ENCODE measurements at places on chromosomes 1 and 21.

GRCh38 chr1:205077934-205078311 is 6.3 kb downstream of the TMEM81 start:
- peak; percentile 2 for DNase-seq

- DNase-seq: no peak
These were observed 94.3 kb downstream of the KCNJ6 start for GRCh38 chr21:37821786-37822450.

DNA sequence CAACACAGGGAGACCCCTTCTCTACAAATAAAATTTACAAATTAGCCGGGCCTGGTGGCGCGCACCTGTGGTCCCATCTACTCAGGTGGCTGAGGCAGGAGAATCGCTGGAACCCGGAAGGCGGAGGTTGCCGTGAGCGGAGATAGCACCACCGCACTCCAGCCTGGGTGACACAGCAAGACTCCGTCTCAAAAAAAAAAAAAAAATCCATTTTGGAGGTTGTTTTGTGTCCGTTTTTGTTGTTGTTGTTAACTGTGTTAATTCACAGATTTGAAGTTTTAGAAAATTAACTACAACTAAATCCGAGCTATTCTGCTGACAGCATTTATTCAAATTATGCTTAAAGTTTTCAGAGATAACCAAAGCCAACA is 618 bp downstream of the CLCC1 start:
- no peak for DNase-seq

GRCh38 chr1:243550276-243550675 is 294.4 kb downstream of the SDCCAG8 start:
- no peak for DNase-seq

DNA sequence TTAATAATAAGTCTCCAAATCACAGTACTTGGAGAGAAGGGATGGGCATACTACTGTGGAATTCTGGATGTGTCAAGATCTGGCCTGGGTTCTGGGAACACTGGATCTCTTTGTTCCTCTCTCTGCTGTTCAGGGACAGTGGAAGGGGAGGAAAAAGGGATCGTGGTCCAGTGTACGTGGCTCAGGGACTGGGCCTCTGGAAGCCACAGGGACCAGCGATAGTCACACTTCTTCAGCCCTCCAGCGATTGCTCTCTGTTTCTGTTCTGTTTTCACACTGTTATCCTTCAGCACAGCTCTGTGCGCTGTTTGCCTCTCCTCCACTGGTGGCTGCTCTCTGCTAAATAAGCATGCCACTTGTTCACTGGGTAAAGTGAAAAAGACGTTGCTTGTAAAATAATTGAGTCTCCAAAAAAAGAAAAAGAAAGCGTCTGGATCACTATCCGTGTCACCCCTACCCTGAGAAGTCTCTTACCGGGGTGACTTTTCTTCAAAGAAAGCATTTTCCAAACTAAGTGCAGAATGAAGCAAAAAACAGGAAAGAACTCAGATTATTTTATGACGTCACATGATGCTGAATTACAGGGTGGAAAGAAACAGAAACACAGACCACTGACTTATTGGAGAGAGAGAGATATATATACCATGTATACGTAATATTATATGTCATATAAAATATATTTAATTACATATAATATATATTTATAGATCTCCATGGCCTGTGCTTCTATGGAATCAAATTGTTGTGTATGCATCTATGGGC is 279.4 kb downstream of the RGS7 start:
- DNase-seq: no peak

DNA sequence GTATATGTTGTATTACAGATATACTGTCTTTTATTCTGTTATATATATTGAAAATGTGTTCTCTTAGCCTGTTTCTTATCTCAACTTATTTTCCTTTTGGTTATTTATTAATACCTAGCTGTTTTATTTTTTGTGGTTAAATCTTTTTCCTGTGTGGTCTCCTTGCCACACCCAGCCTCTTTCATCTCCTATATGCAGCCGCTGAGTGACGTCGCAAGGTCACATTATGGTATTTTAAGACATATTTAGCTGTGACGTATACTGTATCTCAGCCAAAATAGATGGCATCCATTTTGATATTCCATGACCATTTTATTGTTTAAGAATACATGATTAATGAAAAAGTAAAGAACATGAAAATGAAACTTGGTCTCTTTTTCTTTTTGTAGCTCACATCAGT is 29.1 kb downstream of the CENPF start:
- DNase-seq: no peak

DNA sequence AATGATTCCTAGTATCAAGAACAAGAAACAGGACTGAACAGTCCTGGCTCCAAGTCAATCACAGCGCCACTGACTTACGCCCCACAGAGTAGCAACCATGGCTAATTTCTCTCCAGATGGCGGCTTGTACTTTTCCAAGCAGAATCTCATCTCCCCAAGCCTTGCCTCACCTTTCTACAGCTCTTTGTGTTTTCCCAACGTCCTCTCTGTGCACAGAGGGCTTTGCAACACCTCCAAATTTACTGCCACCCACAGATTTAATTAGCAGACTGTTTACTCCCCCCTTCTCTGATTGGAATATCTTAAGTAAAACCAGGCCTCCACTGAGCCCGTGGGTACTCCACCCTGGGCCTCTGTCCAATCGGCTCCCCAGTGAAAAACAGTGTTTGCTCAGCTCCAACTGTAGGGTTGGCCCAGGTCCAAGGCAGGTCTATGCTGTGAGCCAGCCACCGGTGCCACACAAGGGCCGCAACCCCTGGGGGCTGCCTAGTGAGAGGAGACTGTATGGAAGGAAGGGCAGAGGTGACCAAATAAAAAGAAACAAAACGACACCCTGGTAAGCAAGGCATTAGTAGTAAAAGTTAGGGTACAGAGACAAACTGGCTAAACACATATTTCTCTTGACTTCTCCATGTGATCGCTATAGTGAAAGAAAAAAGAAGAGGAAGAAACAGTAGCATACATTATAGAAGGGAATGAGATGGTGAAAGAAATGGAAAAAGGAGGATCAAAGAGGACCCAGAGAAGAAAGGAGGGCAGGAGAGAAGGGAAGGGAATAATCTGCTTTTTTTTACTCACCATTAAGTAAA is 128.4 kb upstream of the SOD1 start:
- no peak for DNase-seq

DNA sequence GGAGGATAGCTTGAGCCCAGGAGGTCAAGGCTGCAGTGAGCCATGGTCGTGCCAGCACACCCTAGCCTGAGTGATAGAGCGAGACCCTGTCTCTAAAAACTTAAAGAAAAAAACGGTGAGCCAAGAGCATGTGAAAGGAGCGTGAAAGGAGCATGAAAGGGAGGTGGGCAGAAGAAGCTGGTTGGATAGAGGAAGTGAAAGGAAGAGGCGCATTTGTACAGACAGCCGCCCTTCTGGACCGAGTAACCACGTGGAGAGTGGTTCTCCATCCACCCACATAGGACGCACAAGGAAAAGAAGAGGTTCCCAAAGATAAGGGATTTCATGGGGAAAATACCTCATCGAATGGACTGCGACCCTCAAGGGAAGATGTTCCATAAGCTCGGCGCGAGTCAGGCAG is 60.4 kb upstream of the IFNAR2 start:
- DNase-seq: no peak

GRCh38 chr21:45421071-45421845 is 16.3 kb downstream of the COL18A1 start:
- no peak for DNase-seq

DNA sequence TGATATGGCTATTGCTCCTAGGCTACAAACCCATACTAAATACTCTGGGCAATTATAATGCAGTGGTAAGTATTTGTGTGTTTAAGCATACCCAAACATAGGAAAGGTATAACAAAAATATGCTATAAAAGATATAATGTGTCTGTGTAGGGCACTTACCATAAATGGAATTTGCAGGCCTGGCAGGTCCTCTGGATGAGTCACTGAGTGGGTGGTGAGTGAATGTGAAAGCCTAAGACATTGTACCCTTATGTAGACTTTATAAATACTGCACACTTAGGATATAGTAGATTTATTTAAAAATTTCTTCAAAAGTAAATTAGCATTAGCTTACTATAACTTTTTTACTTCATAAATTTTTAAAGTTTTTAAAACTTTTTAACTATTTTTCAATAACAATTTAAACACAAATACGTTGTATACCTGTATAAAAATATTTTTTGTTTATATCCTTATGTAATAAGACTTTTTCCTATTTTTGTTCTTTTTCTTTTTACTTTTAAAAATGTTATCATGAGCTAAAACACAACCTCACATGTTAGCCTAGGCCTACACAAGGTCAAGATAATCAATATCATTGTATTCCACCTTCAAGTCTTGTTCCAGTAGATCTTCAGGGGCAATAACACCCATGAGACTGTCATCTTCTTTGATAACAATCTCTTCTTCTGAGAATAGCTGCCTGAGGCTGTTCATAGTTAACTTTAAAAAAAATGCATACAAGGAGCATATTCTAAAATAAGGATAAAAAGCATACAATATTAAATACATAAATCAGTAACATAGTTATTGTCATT is 306.3 kb upstream of the RGS18 start:
- no peak for DNase-seq

DNA sequence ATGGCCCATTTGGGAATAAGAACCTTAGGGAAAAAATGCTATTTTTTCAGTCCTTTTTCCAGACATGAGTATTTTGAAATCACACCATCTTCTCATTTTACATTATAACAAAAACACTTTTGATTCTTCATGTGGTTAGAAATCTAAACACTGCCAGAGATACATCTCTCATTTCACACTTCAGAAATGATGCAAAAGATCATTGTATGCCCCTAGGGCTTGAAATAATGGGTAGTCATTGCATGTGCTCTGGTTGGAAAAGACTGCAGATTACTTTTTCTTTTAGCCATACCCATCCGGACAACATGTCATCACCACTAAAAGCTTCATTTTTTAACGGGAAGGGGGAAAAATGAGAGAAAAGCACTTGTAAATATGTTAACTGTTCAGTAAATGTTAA is 1152.2 kb upstream of the ADGRL4 start:
- no peak for DNase-seq

DNA sequence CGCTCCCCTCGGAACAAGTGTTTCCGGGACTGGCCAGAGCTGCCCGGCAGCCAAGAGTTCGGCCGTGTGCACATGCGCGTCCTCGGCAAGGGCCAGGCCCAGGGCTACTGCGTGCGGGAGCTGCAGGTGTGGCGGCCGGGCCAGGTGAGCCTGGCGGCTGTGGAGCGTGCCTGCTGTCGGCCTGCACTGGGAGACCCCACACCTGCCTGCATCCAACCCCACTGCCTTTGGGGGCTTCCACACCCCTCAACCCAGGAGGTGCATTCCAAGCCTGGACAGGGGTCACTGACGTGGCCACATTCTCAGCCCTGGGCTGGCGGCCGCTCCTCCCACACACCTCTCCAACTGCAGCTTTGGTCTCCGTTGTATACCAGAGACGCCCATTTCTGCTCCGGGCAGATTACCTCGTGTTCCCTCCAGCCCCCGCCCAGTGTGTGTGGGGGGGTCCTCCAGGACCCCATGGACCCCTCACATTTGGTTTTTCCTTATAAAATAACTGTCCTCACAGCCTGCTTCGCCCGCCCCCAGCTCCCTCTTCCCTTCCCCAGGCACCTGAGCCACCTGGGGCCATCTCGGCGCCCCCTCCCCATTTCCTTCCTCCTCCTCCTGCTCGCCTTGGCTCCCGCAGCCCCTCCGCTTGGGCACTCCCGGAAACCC is 6.1 kb downstream of the RNF223 start:
- peak; percentile 62 for DNase-seq

GRCh38 chr1:198678901-198679329 is 40.1 kb downstream of the PTPRC start:
- DNase-seq: no peak

DNA sequence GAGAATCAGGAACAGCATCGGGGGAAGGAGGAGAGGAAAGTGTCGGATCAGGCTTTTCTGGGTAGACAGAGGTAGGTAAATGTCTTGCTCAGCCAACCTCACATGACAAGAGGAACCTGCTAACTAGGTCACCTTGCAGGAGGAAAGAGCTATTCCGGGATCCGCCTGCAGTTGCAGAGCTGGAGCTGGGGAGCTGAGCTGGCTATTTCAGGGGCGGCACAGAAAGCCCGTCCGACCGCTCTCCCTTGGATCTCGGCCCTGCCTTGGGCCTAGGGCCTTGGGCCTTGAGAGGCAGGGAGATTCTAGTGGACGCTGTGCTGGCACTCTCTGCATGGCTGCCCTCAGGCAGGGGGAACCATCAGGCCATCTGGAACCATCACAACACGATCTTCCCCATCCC is 56.5 kb upstream of the CTPS1 start:
- DNase-seq: no peak

DNA sequence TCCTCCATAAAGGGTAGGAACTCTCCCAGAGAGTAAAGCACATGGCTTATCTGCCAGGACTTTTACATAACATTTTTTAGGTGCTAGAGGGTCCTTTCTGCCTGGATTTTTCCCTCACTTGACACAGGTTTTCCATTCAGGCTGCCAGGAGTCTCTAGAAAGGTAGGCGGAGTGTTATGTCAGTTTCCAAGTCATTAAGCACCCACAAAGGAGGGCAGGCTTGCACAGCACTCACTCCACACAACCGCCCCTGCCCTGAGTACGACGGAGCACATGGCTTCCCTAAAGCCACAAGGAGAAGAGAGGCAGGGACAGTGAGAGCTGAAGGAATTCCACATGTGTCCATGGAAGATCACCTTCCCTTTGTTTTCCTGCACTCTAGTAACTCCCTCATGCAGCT is 55.7 kb downstream of the CAPZB start:
- no peak for DNase-seq

DNA sequence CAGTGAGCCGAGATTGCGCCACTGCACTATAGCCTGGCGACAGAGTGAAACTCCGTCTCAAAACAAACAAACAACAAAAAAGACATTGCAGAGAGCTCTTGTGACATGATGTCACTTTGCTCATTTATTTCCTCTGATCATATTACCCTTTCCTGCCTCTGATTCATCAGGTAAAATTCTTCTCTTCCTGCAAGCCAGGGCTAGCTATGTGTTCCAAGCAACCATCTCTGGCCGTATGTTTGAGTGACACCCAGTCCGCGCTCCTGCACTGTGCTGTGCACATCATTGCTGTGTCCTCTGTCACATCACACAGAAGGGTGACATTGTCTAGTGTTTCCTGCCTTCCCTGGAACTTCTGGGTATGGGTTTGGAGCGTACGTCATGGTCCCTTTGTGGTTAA is 251.3 kb downstream of the PCP4 start:
- no peak for DNase-seq

GRCh38 chr1:201578008-201578888 is 39.3 kb downstream of the NAV1 start:
- DNase-seq: peak; percentile 98

DNA sequence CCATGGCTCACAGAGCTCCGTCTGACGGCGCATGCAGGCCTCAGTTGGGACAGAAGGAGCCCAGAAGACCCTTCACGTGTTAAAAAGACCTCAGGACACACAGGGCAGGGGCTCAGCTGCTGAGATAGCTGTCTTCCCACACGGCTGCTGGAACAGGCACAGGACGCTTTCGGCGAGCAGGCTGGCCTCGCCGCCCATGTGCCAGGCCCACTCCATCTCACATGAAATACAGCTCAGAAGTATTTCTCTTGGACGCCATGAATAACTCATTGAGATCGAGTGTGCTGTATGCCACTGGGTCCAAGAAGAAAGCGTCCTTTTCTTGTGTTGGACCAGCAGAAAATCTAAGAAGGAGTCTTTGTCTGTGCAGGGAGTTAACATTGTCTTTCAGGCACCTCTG is 69.6 kb downstream of the SIM2 start:
- DNase-seq: no peak
